ENCODE measurements at places on chromosomes 1 and 21. TPM values are rescaled to one million over a fixed set of nuclear protein-coding genes. Genes with fewer than 3 reads are reported as not detected.

DNA sequence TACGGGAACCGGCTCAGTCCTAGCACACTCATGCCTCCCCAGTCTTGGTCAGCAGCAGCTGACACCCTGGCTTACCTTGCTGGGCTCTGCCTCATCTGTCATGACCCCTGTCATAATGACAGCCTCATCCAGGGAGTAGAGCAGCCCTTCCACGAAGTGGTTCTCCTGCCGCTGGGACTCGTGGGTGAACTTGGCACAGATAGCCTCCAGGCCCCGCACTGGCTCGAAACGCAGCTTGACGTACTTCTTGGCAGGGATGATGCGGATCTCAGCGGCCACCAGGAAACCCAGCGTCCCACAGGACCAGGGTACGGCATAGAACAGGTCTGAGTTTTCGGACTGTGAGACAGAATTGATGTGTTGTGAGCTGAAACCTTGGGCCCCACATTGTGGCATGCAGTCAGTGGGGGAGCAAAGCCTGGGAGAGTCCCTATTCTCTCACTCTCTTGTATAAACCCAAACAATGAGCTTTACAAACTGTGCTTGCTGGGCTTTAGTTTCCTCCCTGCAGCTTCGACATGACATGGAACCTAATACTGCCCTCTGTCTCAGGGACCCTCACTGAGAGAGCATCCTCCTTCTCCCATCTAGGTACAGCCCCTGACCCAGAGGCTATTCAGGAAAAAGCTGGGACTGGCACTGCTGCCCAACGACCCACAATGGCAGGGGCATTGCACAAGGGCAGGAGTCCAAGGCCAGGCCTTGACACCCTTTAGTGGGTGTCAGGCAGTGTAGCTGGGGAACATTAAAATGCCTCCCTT lies 15.5 kb downstream of the DHCR24 start:
- DNase-seq: no peak

- no peak for DNase-seq
These were observed 2.0 kb downstream of the HUNK start for GRCh38 chr21:31874812-31875212.

DNA sequence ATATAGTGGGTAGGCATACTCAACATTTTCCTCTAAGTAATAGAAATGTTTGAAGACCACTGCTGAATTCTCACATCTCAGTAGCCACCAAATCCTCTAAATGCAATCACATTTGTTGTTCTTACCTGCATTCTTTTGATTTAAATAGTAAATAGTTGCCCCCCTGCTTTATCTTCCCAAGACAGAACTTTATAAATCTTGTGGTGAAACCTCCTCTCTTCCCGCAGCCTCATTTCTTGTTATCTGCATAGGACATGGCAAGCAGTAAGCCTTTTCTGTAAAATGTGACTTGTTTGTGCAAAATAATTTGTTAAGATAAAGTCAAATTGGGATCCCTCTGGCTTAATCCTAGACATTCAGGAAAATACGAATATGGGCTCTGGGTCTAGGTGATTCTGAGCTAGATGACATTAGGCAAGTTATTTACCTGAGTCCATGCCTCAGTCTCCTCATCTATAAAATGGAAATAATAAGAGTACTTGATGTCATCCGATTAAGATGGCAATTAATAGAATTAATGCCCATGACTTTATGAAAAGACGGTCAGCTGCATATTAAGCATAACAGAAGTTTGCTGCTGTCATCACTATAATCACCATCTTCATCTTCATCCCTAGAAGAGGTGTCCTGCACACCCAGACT lies 77.7 kb downstream of the LRRC8C start:
- DNase-seq: no peak

DNA sequence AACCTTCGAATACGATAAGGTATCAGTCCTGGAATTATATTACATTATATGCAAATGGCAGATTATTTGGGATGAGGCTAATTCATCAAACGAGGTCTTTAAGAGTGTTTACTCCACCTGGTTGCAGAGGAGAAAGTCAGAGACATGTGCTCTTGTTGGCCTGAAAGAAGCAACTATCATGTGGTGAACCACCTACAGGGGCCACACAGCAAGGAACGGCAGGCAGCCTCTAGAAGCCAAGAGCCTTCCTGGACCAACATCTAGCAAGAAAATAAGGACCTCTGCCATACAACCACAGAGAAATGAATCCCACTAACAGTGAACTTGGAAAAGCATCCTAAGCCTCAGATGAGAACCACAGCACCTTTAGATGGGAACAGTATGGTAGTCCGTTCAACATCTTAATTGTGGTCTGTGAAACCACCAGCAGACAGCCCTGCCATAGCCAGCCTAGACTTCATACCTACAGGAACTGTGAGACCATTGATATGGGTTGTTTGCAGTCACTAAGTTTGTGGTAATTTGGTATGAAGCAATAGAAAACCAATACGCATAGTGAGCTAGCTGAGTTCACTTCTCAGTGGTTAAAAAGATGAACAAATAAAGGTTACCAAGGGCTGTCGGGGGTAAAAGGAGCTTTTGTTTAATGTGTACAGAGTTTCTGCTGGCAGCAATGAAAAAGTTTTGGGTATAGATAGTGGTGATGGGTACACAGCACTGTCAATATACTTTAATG lies 345.7 kb upstream of the RUNX1 start:
- DNase-seq: no peak

GRCh38 chr1:3907621-3908165 lies 7.6 kb upstream of the C1orf174 start:
- DNase-seq: peak; percentile 55

- DNase-seq: no peak
These were observed 179.1 kb downstream of the FASLG start for GRCh38 chr1:172837816-172838679.

- DNase-seq: peak; percentile 78
These were observed 6.6 kb downstream of the ZBTB48 start for GRCh38 chr1:6586404-6586816.

DNA sequence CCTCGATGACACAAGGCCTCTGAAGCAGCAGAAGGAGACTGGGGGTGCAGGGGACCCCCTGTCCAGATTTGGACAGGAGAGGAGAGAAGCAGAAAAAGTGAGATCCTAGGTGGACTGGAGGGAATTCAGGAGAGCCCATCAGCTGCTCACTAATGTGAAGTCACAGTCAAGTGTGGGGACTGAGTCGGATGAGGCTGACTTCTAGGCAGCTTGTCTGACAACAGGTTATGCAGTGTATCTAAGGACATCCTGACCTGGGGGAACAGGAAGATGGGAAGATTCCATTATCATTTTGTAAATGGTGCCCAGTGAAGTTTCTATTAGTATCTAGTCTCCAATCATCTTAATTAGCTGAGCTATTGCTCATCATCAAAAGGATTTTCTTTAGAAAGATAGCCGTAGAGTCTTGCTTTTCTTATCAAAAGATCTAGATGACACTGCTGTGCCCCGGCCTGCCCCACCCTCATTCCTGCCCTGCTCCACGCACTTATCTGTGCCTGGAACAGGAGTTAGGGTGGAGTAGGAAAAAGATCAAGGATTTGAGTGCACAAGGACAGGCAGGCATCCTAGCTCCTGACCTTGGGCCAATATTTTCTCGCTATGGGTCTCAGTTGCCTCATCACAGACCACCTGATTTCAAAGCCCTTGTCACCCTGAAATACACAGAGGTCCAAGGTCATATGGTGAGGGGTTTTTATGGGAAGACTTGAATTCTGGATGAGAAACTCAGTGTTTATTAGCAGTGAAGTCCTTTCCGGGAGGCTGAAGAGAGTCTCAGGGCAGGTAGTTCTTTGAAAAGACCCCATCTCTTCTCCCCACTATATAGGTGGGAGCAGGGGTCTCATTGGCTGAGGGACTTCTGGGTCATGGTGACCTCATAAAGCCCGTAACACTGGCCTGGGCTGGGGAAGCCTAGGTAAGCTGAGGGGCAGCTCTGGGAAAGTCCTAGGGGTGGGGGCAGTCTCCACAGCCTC lies at the start of gene MROH7:
TSS of gene MROH7 (plus strand) at position 924 of the 974 bp plus-strand sequence. CDS start 11,141 bp downstream, outside the sequence.
- DNase-seq: no peak

- no peak for DNase-seq
These were observed 290.3 kb upstream of the B3GALT2 start for GRCh38 chr1:193476748-193477147.

DNA sequence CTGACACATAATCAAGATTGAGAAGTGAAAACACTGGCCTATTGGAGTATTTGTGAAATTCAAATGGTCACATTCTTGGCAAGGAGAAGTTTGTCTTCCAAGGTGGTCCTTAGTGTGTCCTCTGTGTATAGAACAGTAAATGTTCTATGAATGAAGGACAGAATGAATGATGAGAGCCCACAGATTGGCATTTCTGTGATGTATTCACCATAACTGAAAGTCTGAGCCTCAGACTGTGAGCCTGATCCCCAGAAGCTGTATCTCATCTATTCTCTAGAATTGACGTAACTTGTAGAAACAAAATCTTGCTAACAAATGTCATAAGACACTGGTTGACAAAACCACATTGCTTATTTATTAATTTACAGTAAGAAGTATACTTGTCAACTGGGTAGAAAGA lies 111.5 kb upstream of the ETV3 start:
- DNase-seq: no peak

DNA sequence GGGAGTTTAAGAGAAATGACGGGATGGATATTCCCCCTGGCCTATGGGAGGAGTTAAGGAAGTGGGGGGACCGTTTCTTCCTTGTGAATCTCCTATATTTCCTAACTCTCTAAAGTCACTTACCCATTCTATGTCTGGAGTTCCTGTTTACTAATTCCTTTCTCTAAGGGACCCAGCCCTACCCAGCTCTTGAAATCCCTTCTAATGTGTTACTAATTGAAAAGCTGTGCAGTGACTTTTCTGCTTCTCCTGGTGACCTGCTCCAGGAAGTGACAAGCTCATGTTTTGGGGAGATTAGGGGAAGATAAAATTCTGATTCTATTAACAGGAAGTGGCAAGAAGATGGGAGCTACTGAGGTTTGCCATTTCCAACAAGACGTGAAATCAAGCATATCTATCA lies 4.0 kb upstream of the SAMSN1 start:
- no peak for DNase-seq

Gene IVL
- 0.03 TPM for polyA plus RNA-seq

Gene DUSP12
- polyA plus RNA-seq: 21.0 TPM

Gene AJAP1
- polyA plus RNA-seq: not detected

All from sigmoid colon (tissue), 7 donors.